ENCODE measurements at places on chromosomes 2 and 18.

- DNase-seq = no peak
Observed at GRCh38 chr2:17708501-17708900, 45.1 kb downstream of the SMC6 start.

- DNase-seq = no peak
Observed at GRCh38 chr18:31612124-31612523, 20.4 kb downstream of the TTR start.

DNA sequence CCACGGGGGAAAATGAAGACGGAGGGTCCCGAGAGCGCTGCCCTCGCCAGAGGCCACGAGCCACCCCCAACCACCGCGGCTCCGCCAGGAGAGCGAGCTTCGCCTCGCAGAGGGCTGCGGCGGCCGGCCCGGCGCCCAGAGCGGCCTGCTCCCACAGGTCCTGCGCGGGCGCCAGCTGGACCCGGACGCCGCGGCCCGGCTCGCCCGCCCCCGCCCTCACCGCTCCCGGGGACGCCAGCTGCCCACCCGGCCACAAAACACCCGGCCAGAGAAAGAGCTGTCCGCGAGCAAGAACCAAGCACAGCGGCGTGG, 709 bp downstream of the PTPN2 start:
- no peak for DNase-seq

DNA sequence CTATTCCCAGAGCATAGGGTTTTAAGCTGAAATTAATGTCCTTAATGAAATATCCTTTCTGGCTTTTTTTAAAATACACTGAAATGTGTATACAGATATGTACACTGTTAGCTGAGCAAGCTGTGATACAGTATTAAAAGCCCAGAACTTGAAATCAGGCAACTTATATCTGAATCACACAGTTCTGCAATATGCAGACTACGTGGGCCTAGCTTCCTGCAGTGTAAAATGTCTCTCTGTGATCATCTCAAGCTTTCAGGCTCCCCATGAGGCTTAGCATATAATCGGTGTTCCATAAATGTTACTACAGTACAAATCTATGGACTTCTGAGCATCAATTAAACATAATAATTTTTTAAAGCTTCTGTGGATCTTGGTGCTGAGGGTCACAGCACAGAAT, 8.2 kb downstream of the FBXO15 start:
- DNase-seq = no peak

- no peak for DNase-seq
Observed at GRCh38 chr2:172275239-172275638, 152.1 kb upstream of the ITGA6 start.
